ENCODE measurements at places on chromosomes 5 and 9.
A peak's percentile ranks its signal among the peaks of the same experiment; 100 is the strongest.

GRCh38 chr5:168291342-168291963, at the start of gene WWC1:
WWC1 (plus strand) TSS chr5:168291645; CDS start chr5:168292153, 508 bp downstream.
- no peak for DNase-seq

- DNase-seq: no peak
Observed at GRCh38 chr5:40569546-40570270, 110.0 kb upstream of the PTGER4 start.

GRCh38 chr9:130107234-130107861, 53.6 kb downstream of the GPR107 start:
- DNase-seq: peak; percentile 54

- no peak for DNase-seq
Observed at GRCh38 chr9:4596165-4596922, 65.8 kb upstream of the PLPP6 start.

DNA sequence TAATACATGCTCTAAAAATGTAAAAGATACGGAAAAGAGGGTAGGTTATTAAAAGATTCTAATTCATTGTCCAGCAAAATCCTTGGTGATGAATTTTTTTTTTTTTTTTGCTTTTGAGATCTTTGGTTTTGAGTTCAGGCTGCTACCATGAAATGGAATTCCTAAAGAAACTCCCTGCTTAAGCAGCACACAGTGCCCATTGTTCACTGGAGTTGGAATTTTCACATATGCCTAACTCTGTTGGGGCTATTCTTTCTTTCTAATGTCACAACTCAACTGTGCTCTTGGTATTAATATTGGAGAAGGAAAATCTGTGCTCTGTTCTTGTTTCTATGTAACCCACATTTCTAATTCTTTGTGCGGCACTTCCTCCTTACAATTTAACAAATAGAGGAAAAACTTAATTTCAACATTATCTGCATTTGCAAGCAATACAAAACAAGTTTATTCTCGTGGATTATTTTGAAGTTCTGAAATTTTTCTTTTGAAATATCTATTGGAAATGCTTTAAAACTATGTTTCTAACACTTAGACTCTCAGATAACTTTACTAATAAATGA, 21.6 kb downstream of the MATR3 start:
- no peak for DNase-seq

GRCh38 chr5:114695292-114695904, 333.5 kb downstream of the KCNN2 start:
- no peak for DNase-seq

GRCh38 chr5:27328480-27328879, 290.1 kb upstream of the CDH9 start:
- no peak for DNase-seq

DNA sequence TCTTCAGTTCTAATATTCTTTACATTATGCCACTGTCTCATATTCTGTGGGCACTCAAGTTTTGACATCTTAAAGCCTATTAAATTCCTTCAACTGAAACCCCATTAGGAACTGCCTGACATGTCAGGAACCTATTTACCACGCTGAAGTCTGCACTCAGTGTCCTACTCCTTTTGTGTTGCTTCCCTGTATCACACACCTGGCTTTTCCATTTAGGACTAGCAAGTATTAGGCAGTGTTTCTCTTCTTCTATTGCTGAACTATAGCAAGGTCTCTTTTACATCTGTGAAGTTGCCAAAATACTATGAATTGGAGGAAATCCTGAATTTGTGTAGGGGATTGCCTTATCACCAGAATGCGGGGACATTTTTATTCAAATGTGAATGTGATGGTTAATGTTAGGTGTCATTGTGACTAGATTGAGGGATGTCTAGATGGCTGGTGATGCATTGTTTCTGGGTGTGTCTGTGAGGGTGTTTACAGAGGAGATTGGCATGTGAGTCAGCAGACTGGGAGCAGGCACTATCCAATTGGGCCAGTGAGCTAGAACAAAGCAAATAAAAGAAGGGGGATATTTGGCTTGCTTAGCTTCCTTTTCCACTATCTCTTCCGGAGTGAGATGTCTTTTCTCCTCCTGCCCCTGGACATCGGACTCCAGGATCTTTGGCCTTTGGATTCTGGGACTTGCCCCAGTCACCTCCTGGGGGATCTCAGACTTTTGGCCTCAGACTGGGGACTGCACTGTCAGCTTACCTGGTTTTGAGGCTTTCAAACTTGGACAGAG, 21.2 kb upstream of the VCAN start:
- DNase-seq: no peak

- no peak for DNase-seq
Observed at GRCh38 chr9:4620881-4621555, 41.1 kb upstream of the PLPP6 start.

DNA sequence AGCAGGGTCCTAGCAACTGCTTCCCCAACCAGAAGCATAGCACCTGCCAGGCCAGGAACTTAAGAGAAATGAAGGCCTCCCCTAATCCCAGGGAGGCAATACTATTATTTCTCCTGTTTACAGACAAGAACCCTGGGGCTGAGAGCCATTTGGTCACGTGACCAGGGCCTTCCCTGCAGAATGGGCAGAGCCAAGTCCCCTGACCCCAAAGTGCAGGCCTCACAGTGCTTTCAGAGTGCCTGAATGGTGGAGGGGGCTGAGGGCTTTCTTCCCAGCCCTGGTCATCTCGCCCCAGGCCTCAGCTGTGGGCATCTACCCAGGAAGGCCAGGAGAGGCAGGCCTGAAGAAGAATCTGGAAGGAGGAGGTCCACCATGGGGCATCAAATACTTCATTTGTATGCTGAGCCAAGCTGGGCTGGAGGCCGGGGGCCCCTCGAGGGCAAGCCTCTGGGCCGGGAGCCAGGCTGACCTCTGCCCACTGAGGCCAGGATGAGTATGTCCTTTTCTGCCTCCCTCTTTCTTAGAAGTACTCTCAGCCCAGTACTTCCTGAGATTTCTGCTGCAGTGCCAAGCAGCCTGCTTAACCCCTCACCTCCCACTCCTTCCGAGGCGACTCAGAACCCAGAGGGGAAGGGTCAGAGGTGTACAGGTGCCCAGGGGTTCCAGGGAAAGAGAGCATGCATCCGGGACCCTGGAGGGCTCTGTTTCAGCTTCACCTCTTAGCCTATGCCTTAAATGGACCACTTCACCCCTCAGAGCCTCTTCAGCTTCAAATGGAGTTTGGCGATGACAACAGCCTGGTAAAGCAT, 18.9 kb upstream of the DUSP1 start:
- no peak for DNase-seq

- DNase-seq: no peak
Observed at GRCh38 chr5:151810897-151811296, 39.1 kb downstream of the G3BP1 start.

DNA sequence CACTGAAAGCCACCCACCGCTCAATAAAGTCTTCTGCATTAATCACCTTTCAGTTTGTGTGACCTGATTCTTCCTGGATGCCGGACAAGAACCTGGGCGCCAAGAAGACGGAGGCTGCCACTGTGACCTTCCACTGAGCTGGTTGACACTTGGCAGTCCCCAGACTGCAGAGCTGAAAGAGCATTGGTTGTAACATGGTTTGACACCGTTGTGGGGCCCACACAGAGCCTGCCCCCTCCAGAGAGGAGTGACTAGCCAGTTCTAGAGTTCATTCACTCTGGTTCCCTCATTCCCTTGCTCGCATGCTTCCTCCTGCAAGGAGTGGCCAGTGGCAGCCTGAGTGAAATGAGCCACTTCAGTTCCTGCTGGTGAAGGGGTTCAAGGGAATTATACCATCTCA, 86.2 kb upstream of the ANXA1 start:
- no peak for DNase-seq

- no peak for DNase-seq
Observed at GRCh38 chr5:39143151-39143860, 69.1 kb upstream of the RICTOR start.

Measured in skin of body (tissue), 3 donors.